GM10248 (cell line): ENCODE measurements at places on chromosomes 12 and 14.

- no peak for DNase-seq
Measured at GRCh38 chr14:97523936-97524335, 726.8 kb downstream of the VRK1 start.

GRCh38 chr12:91935296-91935695, 210.3 kb downstream of the BTG1 start:
- DNase-seq, result no peak

- no peak for DNase-seq
Measured at GRCh38 chr12:3242199-3242863, 165.2 kb downstream of the TSPAN9 start.

DNA sequence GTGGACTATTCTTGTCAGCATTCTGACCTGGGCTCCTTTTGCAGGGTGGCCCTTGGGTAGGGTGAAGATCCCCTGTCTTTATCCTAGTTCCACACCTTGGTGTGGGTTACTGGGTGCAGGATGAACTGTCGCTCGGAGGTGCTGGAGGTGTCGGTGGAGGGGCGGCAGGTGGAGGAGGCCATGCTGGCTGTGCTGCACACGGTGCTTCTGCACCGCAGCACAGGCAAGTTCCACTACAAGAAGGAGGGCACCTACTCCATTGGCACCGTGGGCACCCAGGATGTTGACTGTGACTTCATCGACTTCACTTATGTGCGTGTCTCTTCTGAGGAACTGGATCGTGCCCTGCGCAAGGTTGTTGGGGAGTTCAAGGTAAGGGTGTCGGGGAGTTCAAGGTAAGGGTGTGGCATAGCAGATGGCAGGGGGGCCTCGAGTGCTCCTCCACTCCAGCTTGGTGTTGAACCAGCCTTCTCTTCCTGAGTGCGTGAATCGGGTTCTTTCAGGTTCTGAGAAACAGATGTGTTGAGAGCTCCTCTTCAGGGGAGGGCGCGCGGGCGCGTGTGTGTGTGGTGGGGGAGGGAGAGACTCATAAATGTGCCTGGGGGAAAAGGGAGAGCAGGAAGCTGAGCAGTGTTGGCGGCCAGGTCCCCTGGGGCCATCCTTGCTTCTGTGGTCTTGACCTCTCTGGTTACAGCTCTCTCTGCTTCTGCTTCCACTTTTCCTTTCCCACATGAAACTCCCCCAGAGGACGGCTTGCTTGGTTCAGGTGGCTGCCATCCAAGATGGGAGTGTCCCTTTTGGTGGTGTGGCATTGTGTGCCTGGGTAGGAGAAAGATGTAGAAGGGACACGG, 4.0 kb downstream of the ATG101 start:
- DNase-seq, result no peak

DNA sequence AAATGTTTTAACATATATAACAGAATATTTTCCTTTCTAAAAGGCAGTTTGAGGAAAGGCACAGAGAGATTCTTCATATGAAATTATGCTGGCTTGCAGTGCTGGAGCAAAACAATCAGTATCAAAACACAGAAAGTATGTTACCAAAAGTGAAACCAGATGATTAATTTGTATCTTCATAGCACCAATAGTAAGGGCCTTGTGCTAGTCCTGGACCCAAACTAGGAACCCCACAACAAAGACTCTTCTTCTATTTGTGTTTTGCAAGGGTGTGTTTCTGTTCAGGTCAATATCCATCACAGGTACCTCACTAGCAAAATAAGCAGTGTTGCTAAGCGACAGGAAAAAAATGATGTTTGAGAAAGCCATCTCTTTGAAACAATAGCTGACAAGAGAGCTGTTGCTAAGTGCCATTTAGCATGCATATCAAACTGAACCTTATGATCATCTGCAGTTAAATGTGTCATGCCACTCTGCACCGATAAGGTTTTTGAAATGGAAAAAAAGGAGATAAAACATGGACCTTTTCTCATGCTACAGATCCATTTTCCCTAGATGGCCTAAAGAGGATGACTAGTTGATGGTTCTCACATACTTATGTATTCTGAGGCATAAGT, 196.2 kb upstream of the ALG10 start:
- no peak for DNase-seq

DNA sequence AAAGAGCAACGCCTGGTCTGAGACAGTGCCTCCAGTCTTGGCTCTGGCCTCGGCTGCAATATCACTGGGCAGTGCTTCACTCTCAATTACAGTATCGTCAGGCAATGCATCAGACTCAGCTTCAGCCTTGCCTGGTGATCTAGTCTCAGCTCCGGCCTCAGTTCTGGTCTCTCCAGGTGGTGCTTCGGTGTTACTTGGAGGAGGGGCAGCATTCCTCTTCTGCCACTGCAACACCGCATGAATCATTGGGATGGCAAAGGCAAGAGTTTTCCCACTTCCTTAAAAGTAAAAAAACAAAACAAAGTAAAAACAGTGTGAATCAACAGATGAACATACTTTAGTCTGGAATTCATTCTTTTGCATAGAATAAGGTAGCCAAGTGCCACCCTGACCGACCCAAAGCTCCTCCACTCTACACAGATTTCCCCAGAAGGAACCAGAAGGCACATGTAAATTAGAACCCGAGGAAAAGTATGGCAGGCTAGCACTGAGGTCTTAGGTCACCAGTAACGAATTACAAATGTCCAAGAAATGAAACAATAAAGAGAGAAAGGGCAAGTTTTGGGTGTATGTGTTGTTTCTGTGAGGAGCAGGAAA, 18.6 kb downstream of the DDX24 start:
- no peak for DNase-seq

GRCh38 chr12:28308891-28309290, 118.6 kb downstream of the CCDC91 start:
- no peak for DNase-seq

DNA sequence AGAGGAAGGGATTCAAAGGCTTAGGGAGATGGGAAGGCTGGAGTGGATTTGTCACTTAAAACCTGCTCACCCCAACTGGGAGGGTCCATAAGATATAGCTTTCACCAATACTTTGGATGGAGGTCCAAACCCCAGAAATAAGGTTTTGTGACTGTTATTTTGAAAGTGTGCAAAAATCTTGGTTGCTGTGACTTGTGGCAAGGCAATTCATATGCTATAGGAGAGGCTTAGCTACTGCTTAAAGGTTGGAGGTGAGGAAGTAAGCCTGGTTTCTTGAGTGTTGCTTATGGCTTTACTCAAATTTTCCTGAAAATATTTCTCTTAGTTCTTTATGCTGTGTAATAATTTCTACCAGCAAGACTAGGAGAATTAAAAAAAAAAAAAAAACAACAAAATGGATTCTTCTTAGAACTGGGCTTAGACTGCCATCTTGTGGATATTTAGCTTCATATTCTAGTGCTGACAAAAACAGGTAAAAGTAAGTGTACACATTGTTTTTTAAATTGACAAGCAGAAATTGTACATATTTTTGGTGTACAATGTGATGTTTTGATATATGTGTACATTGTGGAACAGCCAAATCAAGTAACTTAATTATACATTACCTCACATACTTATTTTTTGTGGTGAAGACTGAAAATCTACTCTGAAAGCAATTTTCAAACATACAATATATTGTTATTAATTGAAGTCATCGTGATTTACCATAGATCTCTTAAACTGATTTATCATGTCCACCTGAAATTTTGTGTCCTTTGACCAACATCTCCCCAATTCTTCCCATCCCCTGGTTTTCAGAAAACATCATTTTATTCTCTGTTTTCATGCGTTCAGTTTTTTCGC, 23.0 kb downstream of the PDE6H start:
- no peak for DNase-seq

DNA sequence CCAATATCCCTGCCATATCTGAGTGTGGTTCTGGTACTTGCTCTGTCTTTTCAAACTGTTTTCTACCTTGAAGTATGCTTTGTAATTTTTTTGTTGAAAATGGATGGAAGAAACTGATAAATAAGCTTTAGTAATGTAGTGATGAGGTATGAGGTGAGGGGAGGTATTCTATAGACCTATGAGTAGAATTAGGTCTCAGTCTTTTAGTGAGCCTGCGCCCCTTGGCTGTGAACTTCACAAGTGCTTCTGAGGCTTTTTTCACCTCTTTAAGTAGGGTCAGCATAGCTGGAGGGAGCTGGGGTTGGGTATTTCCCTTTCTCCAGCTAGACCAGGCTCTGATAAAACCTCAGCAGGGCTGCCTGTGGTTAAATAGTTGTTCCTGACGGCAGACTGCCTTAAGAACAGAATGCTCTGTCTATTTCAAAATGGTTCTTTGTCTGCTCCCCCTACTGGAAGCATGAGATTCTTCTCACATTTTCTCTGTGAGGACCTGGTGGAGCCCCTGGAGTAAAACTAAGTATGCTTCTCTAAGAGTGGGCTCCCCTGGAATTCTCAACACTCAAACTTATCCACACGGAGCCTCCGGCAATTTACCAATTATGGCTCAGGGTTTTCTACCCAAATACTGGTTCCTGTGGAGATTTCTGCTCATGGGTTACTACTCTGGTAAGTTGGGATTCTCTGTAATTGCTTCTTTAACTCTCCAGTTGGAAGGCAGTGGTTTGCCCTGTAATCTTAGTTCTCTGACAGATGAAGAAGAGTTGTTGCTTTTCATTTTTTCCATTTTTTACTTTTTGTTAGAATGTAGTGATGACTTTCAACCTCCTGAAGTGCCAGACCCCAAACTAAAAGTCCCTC, 13.1 kb downstream of the KRT5 start:
- no peak for DNase-seq

DNA sequence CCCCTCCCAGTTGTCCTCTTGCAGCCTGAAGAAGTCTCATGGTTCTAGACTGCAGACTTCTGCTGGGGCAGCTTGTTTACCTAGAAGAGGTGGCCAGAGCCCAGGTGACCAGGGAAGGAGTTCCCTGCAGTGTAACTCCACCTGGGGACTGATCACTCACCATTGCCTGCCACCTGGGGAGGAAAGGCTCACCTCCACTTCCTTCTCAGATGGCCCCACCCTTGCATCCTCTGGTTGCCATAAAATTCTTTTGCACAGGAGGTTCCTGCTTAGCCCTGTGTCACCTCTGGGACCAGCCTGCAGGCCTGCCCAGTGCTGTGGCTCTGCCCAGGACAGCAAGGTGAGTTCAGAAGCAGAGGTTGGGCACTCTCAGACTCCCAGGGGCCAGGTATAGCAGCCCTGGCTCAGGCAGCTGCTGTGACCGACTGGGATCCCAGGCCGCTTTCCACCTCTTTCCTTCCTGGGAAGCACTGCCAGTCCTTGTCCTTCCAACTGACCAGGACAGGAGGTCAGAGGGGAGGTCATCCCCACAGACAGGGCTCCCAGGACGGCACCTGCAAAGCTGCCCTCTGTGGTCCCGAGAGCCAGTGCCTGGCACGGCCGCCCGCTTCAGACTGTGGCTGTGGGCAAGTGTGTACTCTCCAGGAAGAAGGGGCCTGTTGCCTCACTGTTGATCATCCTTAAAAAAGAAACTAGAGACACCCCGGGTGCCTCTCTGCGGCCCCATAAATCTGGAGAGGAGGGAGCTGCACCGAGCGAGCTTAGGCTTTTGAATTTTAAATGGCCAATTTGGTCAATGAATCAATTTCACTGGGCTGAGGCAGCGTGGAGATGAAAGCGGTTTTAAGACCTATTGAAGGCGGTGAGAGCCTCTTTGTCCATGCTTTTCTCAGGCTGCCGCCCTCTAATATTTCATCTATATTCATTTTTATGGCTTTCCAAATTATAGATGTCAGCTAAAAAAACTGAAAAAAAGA, 79.5 kb upstream of the C14orf180 start:
- DNase-seq, result no peak

DNA sequence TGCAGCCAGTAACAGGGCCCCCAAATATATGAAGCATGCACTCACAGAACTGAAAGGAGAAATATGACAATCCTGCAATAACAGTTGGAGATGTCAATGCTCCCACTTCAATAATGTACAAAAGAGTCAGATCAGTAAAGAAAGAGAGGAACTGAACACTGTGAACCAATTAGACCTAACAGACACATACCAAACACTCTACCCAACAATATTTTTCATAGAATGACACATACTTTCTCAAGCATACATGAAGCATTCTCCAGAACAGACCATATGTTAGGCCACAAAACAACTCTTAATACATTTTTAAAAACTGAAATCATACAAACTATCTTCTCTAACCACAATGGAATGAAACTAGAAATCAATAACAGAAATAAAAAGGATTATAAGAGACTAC, 80.2 kb downstream of the ELK3 start:
- no peak for DNase-seq

GRCh38 chr12:93894391-93895088, 217.4 kb downstream of the CRADD start:
- DNase-seq, result no peak

- no peak for DNase-seq
Measured at GRCh38 chr12:23049180-23049579, 424.2 kb downstream of the ETNK1 start.
